ENCODE measurements at places on chromosomes 4 and X.

DNA sequence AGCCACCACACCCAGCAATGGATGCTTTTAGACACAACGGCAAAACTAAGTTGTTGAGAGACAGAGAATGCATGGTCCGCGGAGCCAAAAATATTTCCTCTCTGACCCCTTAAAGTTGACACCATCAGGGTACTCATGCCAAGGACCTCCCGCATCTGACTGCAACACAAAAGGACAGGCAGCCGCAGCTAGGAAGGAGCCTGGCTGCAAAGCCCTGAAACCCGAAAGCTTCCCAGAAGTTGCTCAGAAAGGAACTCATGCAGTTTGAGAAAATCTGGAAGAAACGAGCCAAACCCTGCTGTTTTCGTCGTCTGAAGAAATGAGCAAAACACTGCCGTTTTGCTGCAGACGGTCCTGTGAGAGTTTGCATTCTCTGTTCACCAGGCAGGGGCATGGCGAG is 16.5 kb downstream of the DHRSX start:
- no peak for DNase-seq

DNA sequence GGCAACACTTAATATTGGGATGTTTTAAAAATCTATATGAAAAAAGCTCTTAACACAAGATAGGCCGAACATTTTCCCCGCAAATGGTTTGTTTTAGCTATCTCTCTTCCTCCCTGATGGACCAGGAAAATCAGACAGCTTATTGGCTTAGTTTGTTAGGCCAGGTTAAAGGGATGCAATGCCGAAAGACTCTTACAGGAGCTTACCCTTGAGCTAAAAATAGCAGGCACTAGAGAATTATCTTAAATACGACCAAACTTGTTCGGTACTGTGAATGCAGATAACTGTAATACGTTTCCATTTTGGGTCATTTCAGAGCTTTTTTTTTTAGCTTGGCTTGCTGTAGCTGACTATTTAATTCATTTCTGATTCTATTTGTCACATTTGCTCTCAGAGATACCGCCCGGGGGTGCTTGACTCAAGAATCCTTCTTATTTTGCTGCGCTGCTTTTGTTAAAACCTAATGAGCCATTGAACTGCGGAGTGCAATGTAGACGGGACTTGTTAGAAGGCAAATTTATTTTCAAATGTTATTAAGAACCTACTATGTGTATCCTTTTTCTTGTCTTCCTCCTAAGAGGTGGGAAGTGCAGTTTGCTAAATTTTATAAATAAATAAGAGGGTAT is 23.3 kb downstream of the PPARGC1A start:
- DNase-seq, result no peak

GRCh38 chrX:53290441-53291041 is 9.2 kb upstream of the IQSEC2 start:
- DNase-seq, result no peak

DNA sequence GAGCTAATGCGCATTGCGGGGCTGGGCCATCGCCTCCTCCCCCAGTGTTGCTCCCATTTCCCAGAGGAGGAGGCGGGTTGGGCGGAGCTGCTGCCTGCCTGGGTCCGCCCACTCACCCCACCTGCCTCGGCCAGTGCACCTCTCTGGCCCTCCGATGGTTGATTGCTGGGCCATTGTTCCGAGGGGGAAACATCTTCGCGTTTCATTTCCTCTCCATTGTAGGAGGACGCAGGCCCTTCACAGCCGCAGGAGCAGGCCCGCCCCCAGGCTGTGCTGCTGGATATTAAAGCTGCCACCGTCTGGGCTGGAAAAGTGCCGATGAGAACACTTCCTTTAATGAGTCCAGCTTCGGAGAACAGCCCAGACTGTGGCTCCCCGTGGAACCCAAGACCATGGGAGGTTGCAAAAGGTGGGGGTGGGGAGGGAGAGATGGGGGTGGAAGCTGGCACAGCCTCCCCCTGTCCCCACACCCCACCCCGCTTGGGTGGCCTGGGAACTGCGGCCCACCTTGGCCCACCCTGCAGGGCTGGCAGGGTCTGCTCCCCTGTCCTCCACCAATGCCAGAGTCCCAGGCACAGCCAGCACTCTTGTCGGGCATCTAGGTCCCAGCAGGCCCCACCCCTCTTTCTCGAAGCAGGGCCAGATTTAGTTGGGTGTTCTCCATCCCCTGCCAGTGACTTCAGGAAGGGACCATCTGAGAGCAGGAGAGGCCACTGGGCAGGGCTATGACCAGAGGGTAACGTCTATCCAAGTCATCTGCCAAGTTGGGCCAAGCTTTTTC is 96.6 kb downstream of the ADRA2C start:
- DNase-seq, result no peak

GRCh38 chr4:47814618-47815295 is 23.1 kb downstream of the CORIN start:
- DNase-seq, result no peak

DNA sequence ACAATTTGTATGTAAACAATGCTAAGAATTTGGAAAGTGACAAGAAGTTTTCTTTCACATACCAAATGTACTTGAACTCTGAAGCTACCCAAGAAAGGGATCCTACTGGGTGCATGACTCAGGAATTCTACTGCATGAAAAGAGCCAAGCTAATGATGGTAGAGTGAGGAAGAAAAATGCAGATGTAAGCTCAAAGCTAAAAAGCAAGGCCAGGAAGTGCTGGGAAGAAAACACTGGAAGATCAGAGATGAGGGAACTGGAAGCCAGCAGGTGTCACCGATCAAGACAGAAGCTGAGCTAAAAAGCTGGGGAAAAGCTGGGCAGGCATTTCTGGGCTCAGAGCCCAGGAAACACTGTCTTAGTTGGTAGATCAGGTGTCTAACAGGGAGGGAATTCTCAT is 449.1 kb downstream of the NKX6-1 start:
- DNase-seq, result no peak

GRCh38 chr4:1502976-1503375 is 96.7 kb upstream of the NKX1-1 start:
- DNase-seq, result no peak

Data from C1 segment of cervical spinal cord (tissue), 14 donors.